ENCODE measurements at places on chromosomes 7 and 10.
A peak's percentile ranks its signal among the peaks of the same experiment; 100 is the strongest.

- DNase-seq, result peak; percentile 14
These were observed 6.0 kb upstream of the REEP3 start for GRCh38 chr10:63515002-63515763.

DNA sequence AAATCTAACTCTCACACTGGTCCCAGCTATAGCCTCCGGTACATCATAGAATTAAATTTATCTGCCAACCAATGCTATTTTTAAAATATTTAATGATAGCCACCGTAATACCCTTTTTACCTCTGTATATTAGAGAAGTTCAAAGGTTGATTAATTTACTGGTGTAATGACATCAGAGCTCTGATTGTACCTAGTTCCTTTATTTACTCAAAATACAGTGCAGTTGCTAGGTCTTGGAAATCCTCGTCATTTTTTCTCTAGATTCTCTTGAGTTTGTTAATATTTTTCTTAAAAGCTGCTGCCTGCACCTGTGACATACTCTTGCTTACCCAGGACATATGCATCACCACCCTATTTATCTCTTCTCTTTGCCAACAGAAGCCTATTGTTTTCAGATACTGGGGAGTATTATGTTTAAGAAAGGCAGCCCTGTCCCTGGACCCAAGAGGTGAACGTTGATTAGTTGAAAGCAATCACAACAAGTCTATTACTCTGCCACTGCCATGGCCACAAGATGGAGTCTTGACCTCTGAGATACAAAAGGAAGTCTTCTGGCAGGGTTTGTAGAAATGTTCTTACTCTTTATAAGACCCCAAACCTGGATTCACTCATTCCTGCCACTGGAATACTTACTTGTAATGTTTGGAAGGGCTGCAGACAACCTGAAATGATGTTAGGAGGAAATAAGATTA, 25.6 kb upstream of the TMEM26 start:
- no peak for DNase-seq

GRCh38 chr10:28577506-28577905, 44.6 kb downstream of the WAC start:
- no peak for DNase-seq

GRCh38 chr10:124903111-124903510, 38.8 kb upstream of the ZRANB1 start:
- no peak for DNase-seq

DNA sequence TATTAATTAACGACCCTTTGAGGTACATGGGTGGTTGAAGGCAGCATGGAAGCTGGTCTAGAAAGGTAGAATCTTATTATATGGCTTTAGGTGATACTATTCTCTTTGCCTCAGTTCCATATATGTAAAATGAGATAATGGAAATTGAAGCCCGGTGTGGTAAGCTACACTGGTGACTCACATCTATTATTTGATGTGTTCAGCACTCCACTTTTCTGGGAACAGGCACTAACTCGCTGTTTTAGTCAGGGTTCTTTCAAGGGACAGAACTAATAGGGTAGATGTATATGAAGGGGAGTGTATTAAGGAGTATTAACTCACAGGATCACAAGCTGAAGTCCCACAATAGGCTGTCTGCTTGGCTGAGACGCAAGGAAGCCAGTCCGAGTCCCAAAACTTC, 4.4 kb upstream of the TRUB1 start:
- peak; percentile 11 for DNase-seq

DNA sequence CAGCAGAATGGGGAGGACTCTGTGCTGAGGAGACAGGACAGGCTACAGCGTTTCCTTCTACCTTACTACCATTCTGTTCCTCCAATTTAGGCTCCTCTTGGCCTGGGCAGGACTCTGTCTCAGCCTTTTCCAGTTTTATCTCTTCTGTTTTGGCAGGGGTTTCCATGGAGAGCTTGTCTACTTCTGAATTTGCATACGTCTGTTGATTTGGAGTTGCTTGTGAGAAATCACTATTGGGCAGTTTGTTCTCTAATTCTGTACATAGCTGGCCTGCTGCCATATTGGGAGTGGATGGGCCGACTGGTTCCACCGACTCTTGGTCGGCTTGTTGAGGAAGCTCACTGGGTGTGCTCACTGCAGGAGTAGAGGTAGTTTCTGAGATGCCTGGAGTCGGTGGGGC, 136.8 kb downstream of the GALNT11 start:
- DNase-seq, result no peak

DNA sequence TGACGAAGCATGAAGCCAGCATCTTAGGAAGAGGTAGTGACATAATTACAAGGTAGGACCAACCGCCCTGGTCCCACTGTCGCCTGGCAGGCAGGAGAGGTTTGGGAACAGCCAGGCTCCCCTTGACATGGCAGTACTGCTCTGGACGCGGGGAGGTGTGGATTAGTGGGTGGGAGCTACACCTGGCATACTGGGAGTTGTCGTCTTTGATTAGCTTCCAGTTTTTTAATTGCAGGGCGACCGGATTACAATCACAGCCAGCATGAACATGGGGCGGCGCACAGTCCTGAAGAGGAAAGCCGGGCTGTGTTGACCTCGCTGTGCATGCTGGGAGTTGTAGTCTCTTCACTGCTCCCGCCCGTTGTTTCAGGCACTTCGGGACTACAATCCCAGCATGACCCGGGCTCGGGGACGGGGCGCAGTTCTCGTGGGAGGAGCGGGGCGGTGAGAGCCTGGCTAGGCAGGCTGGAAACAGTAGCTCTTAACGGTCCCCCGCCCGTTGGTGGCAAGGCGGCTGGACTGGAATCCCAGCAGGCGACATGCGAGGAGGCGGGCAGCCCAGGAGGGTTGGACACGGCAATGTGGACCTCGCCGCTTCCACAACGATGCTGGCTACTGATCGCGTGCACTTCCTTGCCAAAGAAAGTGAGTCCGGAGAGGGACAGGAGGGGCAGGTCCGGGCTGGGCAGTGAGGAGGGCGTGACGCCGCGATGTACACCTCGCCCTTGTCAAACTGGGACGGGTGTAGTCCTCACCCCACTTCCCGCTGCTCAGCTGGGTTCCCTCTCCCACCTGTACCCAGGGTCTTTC, 98.0 kb upstream of the ZNF722 start:
- DNase-seq, result peak; percentile 91

DNA sequence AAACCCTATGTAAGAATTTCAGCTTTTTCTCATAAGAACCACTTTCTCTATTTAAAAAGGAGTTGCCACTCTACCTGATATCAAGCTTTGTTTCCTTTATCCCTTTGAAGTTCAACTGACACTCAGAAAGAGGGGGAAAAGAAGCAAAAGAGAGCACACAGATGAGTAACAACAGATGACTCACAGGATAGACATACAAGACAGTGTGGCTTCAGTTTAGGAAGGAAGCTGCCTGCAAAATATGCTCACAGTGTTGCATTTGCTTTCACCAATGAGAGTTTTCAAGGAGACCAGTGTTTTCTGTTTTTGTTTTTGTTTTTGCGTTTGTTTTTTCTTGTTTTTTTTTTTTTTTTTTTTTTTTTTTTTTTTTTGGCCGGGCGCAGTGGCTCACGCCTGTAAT, 1181.6 kb downstream of the DNAJB9 start:
- no peak for DNase-seq

DNA sequence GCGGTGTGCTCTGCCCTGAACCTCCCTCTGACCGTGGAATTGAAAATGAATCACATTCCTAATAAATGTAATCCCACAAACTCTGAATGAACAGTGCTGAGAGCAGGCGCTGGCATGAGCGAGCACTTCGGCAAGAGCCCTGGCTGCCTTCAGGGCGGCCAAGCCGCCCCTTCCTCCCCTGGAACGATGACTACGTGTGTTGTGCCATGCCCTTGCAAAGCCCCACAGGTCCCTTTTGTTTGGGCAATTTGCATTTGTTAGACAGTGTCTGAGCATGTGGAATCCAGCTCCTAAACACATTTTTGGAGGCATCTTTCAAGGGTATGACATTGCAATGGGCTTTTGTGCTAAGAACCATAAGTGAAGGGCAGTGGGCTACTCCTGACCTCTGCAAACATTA, 95.6 kb upstream of the MKI67 start:
- no peak for DNase-seq

GRCh38 chr7:75892634-75893272, 13.9 kb downstream of the RHBDD2 start:
- no peak for DNase-seq

DNA sequence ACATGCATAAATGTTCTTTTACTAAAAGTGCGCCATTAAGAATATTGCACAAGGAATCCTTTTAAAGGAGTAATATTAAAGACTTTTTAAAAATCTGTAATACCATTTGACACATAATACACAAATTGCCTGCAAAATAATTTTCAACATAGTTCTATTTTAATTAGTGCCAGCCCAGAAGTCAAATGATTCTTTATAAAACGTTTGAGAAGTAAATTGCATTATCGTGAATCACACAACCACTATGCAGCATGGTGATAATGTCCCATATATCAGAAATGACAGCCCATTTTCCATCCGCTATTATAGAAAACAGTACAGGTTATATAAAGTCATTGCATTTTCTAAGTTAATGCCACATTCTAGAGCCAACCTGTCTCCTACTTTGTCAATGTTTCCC, 324.0 kb downstream of the IPMK start:
- no peak for DNase-seq

GRCh38 chr10:133262696-133263095, 14.0 kb downstream of the ADAM8 start:
- no peak for DNase-seq

GRCh38 chr10:5828725-5829124, 15.5 kb upstream of the GDI2 start:
- DNase-seq, result no peak

DNA sequence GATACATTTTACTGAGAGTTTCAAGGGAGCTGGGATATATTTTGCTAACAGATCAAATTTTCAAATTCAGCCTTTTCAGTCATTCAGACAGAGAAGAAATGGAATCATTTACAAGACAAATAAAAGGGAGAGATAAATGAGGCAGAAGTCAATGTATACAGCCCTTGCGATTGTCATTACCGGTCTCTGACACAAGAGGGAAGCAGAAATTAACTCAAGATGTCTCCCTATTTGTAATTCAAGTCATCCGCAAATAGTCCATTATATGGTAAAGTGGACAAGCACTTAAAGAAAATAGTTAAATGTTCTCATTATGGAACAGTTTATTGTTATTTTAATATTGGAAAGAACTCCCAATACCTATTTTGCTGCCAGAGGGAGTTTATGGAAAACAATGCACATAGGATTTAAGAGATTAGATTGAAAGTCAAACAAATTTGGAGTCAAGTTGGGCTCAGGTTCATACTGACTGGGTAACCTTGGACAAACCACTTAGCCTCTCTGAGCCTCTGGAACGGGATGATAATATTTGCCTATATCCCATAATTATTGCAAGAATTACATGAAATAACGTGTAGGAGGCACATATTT, 89.3 kb upstream of the PRKCQ start:
- DNase-seq, result no peak

DNA sequence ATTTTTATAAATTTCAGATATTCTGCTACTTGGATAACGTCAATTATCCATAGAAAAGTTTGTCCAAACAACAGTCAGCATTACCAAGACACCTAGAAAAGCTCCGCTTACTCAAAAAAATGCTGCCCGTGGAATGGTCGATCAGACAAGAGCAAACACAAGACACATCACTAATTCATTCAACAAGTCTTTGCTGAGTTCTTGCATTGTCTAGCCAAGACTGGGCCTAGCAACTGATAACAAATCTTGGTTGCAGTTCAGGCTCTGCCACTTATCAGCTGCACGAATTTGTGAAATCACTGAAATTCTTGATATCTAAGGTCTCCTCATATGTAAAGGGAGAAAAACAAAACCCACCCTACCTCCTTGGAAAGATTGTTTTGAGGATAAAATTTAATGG, 168.3 kb downstream of the AKR1D1 start:
- no peak for DNase-seq

- DNase-seq, result no peak
These were observed 224.5 kb downstream of the DYNC1I1 start for GRCh38 chr7:95996886-95997285.

DNA sequence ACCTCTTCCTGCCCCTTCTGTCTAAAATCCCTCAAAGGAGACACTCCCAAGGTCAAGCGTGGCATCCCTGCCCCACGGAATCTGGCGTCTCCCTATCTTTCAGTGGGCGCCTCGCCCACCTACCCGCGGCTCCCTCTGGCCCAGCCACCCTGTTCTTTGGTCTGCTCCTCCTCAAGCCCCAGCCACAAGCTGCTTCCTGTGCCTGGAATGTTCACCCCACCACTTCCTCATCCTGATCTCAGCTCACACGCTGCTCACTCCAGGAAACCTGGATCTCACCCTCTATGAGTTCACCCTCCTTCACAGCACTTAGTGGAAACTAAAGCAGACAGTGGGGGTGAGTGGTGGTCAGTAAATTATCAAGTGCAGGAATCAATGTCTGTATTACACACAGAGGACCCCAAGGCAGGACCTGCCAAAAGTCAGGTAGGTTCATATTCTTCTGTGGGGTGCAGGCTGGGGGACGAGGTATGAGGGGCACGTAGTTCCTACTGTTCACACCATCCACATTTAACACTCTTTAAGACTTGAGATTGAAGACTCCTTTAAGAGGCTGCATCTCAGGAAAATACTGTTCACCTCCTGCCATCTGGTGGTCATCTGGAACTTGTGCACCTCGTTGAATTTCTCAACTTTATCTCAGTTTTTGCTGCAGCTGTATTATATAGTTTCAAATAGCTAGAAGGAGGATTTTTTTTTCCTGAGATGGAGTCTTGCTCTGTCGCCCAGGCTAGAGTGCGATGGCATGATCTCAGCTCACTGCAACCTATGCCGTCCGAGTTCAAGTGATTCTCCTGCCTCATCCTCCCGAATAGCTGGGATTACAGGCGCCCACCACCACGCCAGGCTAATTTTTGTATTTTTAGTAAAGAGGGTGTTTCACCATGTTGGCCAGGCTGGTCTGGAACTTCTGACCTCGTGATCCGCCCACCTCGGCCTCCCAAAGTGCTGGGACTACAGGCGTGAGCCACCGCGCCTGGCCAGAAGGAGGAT, 166.6 kb downstream of the ARHGAP21 start:
- DNase-seq, result no peak

GRCh38 chr10:25865267-25865666, 68.8 kb upstream of the MYO3A start:
- no peak for DNase-seq

DNA sequence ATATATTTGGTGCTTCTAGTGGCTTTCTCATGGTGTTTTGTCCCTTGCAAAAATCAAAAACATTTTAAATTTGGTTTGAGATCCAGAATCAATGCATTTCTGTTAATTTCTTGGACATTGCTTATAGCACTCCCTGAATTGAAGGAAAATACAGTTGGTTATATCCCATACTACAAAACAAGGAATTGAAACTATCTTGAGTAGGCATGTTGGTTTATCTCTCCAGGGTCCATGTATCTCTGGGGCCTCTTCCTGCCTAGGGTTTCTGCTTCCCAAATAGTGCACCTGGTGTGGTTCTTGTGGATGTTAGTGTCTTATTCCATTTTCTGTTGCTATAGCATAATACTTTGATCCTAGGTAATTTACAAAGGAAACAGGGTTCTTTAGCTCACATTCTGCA, 212.4 kb downstream of the CAMK1D start:
- no peak for DNase-seq

DNA sequence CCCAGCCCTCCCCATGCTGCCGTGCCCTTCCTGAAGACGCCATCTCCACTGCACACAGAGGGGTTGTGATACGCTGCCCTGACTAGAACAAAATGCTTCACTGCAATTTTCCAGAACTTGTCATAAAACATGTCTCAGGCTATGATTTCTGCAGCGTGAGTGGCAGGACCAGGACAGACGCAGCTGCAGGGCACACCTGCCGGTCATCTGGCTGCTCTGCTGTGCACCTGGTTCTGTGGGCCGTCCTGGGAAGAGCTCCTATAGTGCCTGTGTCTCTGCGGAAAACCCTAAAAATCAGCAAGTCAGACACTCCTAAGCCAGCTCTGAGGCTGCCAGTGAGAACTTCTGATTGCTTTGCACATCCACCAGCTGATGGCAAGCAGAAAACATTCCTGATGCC, 39.7 kb upstream of the DIP2C start:
- DNase-seq, result no peak
